Mononuclear cell (primary cell): ENCODE measurements at places on chromosomes 1 and 21. TPM values are rescaled to one million over a fixed set of nuclear protein-coding genes. Genes with fewer than 3 reads are reported as not detected.

The FCGR3B gene
- total RNA-seq = 2.3 TPM

The TNFRSF8 gene
- 0.73 TPM for total RNA-seq

The C1orf94 gene
- total RNA-seq = not detected

The HHAT gene
- 2.4 TPM for total RNA-seq

The OR2T33 gene
- total RNA-seq = not detected

The SRSF11 gene
- 258 TPM for total RNA-seq

The TTC22 gene
- 1.9 TPM for total RNA-seq

The TMEM222 gene
- 17.0 TPM for total RNA-seq

The KRTAP13-2 gene
- not detected for total RNA-seq

The TNFSF4 gene
- total RNA-seq = 14.3 TPM

The TMEM125 gene
- total RNA-seq = 0.10 TPM

The CLCA1 gene
- total RNA-seq = not detected

The MSH4 gene
- 0.31 TPM for total RNA-seq

The NECTIN4 gene
- total RNA-seq = 1.4 TPM

The KLHL20 gene
- total RNA-seq = 31.8 TPM

The OPTC gene
- not detected for total RNA-seq

The GRIK3 gene
- total RNA-seq = under 0.01 TPM

The SIK1 gene
- total RNA-seq = 50.2 TPM

The TDRD10 gene
- total RNA-seq = not detected

The PLA2G2F gene
- not detected for total RNA-seq

The INAVA gene
- total RNA-seq = under 0.01 TPM

The ILDR2 gene
- 1.5 TPM for total RNA-seq

The OR2T2 gene
- 0.42 TPM for total RNA-seq

The KRTAP19-3 gene
- not detected for total RNA-seq

The LCE2A gene
- total RNA-seq = not detected

The VWA5B1 gene
- total RNA-seq = not detected

The ACTL8 gene
- total RNA-seq = not detected

The BATF3 gene
- total RNA-seq = 1.4 TPM

The ARMH1 gene
- 30.0 TPM for total RNA-seq

The RHCE gene
- not detected for total RNA-seq

The IL10 gene
- total RNA-seq = 5.0 TPM

The EPB41 gene
- 159 TPM for total RNA-seq

The GPR37L1 gene
- not detected for total RNA-seq

The GBP4 gene
- total RNA-seq = 21.8 TPM

The KCND3 gene
- total RNA-seq = 0.31 TPM

The IQGAP3 gene
- total RNA-seq = 0.10 TPM

The CRNN gene
- not detected for total RNA-seq

The RAVER2 gene
- 2.2 TPM for total RNA-seq
